Peyer's patch (tissue), 4 donors: ENCODE measurements at places on chromosomes 2 and 18. TPM values are rescaled to one million over a fixed set of nuclear protein-coding genes. Genes with fewer than 3 reads are reported as not detected.

STARD6 gene
- not detected for total RNA-seq

IL1A gene
- not detected for total RNA-seq

FOXI3 gene
- total RNA-seq = not detected

PMAIP1 gene
- total RNA-seq = 2.5 TPM

SH3YL1 gene
- total RNA-seq = 163 TPM

MC2R gene
- not detected for total RNA-seq

KIF5C gene
- 2.2 TPM for total RNA-seq

XIRP2 gene
- total RNA-seq = not detected

GLB1L gene
- 7.0 TPM for total RNA-seq

GPR75 gene
- total RNA-seq = 6.7 TPM
